ENCODE measurements at places on chromosomes 12 and 14. TPM values are rescaled to one million over a fixed set of nuclear protein-coding genes. Genes with fewer than 3 reads are reported as not detected.
A peak's percentile ranks its signal among the peaks of the same experiment; 100 is the strongest.

DNA sequence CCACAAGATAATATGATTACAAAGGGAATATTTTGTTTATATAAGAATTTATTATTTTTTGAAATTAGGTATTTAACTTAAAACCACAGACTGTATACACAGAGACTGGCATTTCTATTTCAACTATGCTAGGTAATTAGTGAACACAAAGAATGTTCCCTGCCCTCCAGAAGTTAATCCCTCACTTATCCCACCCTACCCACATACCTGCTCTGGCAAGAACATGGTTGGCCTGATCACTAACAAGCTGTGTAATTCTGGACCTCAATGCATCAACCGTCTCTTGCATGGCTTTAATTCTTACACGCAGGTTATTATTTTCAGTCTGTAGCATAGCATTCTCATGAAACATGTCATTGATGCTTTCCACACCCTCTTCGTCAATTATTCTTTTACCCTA, 85.9 kb downstream of the KIF21A start:
- no peak for DNase-seq

GRCh38 chr12:89756585-89757398, 48.2 kb upstream of the ATP2B1 start:
- DNase-seq = peak; percentile 37

DNA sequence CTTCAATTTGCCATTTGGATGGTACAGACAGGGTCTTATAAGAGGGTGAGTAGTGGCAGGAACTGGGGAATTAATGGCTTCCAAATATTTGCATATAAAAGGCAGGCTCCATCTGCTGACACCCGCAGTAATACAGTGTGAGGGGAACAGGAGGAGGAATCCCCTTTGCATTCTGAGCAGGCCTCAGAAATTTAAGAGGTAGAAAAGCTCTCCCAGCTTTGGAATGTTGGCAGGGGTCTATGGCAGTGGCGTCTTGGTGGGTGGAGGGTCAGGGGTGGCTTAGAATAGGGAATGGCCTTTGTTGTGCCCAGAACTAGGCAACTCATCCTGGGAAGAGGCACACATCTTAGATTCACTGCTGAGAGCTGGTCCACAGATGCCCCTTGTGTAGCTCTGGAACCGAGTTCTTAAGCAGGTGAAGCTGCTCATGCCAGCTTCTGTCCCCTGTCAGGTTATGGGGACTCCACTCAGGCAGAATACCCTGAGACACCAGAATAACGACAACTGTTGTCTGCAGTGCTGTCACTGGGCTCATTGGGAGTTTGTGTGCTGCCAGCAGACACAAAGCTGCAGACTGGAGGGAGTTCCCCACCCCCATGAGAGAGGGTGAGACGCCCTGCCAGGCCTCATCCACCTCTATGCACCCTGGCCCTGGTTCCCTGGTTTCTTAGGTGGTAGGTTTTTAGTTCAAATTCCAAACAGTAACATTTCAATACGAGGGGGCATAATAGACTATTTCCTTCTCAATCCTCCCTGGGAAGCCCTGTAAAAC, 190.2 kb downstream of the MON2 start:
- no peak for DNase-seq

DNA sequence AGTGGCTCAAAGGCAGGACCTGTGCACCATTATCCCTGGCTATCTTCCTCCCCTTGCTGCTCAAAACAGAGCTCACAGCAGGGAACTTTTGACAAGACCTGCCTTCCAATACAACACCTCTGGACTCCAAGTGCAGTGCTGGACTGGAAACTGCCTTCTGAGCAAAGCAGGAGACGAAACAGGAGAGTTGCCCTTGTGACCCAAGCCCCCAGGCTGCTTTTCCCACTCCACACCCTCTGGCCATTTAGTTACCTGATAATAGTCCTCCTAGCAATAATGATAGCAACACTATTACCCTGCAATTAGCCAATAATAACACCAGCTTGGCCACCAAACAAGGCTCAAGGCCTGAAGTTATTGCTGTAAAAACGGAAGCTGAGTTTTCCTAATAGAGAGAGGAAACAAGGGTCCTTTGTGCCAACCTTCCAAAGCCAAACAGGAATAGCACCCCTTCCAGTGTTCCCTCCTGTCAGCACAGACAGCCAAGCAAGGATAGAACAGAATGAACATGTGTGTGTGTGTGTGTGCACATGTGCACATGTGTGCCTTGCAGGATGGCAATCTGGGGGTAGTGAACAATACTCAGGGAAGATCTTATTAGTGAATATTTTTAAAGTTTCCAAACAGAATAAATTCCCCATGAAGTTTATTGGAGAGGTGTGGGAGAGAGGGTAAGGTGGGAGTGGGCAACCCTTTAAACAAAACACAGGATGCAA, 9.2 kb upstream of the KRT73 start:
- no peak for DNase-seq

- no peak for DNase-seq
These were observed 109.7 kb upstream of the VASH1 start for GRCh38 chr14:76651410-76652055.

DNA sequence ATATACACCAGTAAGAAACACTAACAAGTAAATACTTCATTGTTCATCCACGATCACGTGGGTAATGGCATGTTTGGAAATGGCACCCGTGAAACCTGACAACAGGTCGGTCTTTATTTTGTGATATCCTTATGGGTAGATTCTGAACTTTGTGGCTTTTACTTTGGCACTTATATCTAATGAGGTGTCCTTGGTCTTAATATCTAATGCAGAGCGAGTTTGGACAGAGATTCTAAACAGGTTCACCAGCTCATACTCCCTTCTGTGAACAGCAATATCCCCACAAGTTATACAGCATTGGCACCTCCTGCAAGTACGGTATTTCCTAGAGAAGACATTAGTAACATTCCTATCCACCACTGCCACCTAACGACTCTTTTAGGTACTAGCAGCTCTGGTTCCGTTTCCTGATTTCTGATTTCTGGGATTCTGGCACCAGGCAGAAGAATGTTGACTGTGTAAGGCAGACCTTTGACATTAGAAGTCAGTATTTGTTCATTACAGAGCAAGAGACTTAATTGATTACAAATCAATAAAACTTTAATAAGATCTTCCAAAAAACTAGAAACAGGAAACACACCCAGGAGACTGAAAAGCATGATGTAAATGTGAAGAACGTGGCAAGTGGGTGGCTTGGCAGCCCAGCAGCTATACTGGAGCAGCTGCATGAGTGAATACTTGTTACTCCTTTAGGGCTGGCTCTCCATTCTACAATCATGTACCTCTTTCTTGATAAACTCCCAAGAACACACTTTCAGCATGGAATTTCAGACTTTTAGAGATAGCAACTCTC, 2.5 kb downstream of the ANG start:
- DNase-seq = peak; percentile 86

GRCh38 chr12:52614381-52615207, 3.8 kb downstream of the KRT73 start:
- DNase-seq = no peak

DNA sequence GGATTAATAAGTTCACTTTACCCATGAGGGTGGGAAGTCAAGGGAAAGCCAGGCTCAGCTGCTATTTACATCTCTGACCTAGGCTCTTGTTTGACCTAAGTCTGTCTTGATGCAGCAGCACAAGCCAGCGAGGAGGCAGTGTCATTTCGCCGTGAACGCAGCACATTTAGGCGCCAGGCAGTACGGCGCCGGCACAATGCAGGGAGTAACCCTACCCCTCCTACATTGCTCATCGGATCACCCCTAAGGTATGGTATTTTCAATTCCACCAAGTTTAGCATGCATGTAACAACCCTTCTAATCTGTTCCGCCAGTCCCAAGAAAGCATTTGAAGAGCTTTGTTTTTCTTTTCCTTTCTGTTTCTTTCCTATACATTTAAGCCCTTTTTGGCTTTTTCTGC, 81.2 kb downstream of the PCNX1 start:
- no peak for DNase-seq

DNA sequence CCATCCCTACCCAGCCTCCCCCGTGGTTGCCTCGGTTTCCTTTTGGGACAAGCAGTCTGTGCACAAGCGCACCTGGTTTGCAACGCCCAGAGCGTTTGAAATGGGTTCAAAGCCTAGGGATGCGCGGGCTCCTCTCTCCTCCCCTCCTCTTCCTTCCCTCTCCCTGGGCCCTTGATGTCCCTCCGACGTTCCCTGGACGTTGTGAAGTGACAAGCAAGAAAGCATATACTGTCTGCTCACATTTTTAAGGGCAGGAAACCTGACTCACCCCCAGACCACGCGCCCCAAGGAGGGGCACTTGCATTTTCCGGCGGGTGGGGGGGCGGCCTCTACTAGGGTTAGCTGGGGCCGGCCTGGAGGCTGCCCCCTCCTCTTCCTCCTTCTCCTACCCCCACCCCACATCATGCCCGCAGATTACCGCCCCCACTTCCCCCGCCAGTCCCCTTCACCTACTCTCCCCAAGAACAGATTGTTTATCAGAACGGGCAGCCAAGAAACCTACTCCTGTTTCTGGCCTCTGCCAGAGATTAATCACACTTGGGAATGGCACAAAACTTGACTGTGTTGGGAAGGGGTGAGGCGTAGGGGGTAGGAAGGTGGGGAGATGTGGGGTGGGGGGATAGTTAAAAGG, 9.5 kb upstream of the IRF2BPL start:
- DNase-seq = peak; percentile 60

- DNase-seq = peak; percentile 27
These were observed 84.9 kb downstream of the DUSP6 start for GRCh38 chr12:89267404-89267803.

DNA sequence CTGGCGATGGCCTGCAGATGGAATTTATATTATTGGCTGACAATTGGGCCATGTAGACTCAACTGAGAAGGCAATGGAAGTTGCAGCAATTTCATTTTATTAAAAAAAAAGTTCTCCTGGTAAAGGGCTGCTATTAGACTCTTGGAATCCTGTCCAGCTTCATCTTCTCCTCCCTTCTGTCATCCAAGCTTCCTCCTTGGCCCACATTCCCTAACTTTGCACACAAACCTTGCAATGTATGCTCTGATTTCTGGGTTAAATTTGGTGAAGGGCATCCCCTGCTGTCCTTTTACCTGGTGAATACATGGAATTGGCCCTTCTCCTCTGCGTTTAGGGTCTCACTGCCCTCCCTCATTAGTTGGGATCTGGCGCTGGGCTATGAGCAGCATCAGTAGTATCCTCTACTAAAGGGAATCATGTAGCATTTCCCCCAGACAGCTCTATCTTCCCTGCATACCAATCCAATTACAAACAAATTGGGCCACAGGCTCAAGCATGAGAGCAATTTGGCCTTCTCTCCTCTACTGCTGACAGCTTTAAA, 336.9 kb downstream of the BMP4 start:
- DNase-seq = no peak

- DNase-seq = no peak
These were observed 1.7 kb upstream of the CHPT1 start for GRCh38 chr12:101695706-101696105.

DNA sequence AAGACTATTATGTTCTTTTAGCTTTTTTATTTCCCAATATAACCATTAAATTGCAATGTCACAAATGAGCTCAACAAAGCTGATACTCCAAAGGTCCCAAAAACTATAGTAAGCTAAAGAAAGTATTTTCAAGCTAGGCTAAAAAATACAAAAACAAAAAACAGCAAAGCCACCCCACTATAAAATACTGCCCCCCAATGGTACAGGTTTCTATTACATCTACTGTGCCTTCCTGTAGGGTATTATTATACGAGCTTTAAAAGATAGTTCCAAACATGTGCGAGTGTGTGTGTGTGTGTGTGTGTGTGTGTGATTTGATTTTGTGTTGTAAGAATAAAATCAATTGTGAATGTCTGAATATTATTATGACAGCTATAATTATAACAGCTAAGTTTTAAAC, 1.1 kb downstream of the IFNG start:
- peak; percentile 4 for DNase-seq

PTHLH gene
- not detected for total RNA-seq

CCNB1IP1 gene
- total RNA-seq = 30.8 TPM

HOXC12 gene
- total RNA-seq = not detected

CREBL2 gene
- total RNA-seq = 42.4 TPM

BEGAIN gene
- total RNA-seq = 0.17 TPM

ZNF410 gene
- total RNA-seq = 71.6 TPM

CLSTN3 gene
- 42.0 TPM for total RNA-seq

PTGER2 gene
- total RNA-seq = 0.34 TPM

Measured in dermis blood vessel endothelial cell (primary cell).